ENCODE measurements at places on chromosomes 4 and X. TPM values are rescaled to one million over a fixed set of nuclear protein-coding genes. Genes with fewer than 3 reads are reported as not detected.

Gene IGFBP7
- total RNA-seq, result 851 TPM

Gene HPGD
- total RNA-seq, result not detected

Gene UGT2A3
- total RNA-seq, result not detected

Gene ERVMER34-1
- total RNA-seq, result 0.09 TPM

Gene DTHD1
- not detected for total RNA-seq

Gene IL3RA
- 9.0 TPM for total RNA-seq
